ENCODE measurements at places on chromosomes 16 and 17.

GRCh38 chr16:1314399-1315068 lies 5.1 kb downstream of the UBE2I start:
- DNase-seq = no peak

DNA sequence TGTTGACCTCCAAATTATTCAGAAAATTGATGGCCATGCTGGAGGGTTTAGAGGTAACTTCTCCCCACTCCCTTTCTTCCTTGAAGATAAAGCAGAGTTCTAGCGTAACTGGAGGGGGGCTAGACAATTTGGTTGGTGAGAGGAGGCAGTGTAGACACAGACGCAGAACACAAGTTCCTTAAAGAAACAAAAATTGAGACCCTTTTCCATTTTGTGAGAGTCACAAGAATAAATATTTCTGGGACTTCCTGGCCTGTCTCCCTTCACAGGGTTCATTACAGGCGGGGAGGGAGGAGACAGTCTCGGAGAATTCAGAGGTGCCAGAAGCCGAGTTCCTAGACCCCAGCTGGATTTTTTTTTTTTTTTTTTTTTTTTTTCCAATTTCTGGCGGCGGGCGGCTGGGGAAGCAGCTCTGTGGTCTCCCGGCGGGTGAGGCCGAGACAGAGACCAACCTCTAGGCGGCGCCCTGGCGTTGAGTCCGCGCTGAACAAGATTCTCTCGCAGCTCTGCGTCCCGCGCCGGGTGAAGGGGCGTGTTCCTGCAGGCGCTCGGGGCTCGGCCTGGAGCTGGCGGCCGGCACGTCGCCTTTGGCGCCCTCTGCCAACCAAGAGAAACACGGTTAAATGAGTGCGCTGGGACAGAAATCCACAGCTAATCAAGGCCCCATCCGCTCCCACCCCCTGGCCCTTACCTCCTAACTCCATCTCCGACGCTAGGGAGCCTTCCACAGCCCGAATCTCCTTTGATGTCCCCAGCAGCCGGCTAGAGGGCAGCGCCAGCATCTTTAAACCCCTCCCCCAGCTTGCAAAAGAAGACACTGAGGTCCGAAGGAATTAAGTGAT lies 10.2 kb upstream of the HOXB9 start:
- DNase-seq = peak; percentile 26

GRCh38 chr17:12974005-12974531 lies 43.8 kb downstream of the ELAC2 start:
- no peak for DNase-seq

- DNase-seq = no peak
Measured at GRCh38 chr17:76268991-76269981, 4.1 kb downstream of the UBALD2 start.

GRCh38 chr16:88339930-88340754 lies 42.6 kb upstream of the ZNF469 start:
- DNase-seq = no peak
